GM19239 (cell line): ENCODE measurements at places on chromosomes 2 and 18.

DNA sequence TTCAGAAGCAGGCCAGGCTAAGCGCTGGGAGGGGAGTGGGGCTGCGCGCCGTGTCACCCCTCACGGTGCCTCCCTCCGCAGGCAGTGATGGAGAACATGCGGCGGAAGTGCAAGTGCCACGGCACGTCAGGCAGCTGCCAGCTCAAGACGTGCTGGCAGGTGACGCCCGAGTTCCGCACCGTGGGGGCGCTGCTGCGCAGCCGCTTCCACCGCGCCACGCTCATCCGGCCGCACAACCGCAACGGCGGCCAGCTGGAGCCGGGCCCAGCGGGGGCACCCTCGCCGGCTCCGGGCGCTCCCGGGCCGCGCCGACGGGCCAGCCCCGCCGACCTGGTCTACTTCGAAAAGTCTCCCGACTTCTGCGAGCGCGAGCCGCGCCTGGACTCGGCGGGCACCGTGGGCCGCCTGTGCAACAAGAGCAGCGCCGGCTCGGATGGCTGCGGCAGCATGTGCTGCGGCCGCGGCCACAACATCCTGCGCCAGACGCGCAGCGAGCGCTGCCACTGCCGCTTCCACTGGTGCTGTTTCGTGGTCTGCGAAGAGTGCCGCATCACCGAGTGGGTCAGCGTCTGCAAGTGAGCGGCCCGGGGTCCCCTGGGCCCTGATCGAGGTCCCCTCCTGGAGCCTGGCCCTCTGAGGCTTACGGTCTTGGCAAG, 12.2 kb downstream of the WNT10A start:
- peak; percentile 74 for DNase-seq

DNA sequence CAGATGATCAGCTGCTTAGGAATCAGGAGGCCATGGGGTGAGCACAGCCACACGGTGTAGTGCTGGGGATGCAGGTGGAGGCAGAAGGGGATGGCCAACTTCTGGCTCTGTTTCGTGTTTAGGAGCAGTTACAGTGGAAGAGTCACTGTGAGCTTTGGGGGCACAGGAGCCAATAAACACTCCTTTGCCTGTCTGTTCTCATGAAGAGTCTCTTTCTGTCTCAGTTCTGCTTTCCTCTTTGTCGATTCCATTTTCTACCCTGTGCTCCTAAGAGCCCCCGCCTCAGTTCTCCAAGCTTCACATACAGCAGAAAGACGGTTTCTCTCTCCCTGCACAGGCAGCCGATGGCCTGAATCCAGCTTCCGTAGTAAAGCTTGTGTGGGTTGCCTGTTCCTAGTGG, 21.0 kb upstream of the RRM2 start:
- DNase-seq = no peak

- DNase-seq = no peak
Observed at GRCh38 chr18:23816740-23817139, 127.5 kb downstream of the LAMA3 start.

DNA sequence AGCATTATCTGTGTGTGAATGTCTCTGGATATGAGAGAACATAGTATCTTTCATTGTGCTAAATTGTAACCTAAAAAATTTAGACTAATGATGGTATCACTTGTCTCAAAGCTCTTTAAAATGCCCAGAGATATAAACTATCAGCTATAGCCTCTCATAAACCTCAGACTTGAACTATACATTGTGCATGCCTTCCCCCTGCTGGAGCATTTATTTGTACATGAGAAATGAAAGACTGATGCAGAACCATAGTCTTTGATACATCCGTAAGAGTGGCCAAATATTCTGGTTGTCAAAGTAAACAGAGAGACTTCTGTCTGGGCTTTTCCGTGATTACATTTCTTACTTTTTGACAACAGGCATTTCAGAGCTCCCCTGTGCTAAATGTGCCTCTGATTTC, 71.9 kb upstream of the CCDC68 start:
- DNase-seq = no peak

DNA sequence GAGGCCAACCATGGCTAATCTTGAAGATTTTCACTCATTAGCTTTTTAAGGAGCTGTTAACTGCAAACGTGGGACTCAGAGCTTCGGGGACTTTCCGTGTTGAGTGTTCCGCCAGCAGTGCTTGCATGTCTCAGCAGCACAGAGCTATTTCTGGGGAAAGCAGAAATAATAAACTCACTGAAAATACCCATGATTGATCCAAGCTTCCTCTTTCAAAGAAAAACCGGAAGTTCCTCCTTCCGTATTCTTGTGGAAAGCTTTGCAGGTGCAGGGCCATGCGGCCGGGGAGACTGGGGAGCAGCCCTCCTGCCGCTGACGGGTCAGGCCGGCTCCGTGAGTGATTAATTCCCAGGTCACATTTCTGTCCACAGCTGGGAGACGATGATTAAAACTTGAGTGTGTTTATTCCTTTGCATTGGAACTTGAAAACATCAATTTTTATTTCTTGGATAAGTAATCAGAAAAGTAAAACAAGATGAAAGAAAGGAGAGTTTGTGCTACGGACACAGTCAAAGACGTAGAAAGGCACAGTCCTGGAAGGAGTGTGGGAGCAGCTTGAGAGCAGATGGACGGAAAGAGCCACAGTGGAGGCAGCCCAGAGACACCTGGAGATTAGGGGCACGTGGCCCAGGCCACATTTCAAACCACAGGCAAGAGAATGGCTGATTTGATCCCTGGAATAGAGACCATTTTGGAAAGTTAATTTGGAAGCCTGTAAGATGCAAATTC, 54.2 kb upstream of the CTDP1 start:
- DNase-seq = peak; percentile 45
